ENCODE measurements at places on chromosomes 7 and 10. TPM values are rescaled to one million over a fixed set of nuclear protein-coding genes. Genes with fewer than 3 reads are reported as not detected.

- H3K27ac ChIP-seq, result no peak overlapping the region
- no peaks in the 10 kb centered on the region for H3K4me1 ChIP-seq
- no peaks in the 10 kb centered on the region for H3K36me3 ChIP-seq
- H3K4me3 ChIP-seq, result no peak overlapping the region
- no peaks in the 10 kb centered on the region for H3K27me3 ChIP-seq
These were observed 533.8 kb upstream of the DPP6 start for GRCh38 chr7:153518201-153518984.

GRCh38 chr10:31426401-31426800, 107.4 kb downstream of the ZEB1 start:
- no peak overlapping the region for H3K27ac ChIP-seq
- no peak overlapping the region for H3K4me3 ChIP-seq
- no peak for DNase-seq
- H3K36me3 ChIP-seq, result peaks cover 29% of the 10 kb centered on the region
- H3K4me1 ChIP-seq, result peaks cover 17% of the 10 kb centered on the region

DNA sequence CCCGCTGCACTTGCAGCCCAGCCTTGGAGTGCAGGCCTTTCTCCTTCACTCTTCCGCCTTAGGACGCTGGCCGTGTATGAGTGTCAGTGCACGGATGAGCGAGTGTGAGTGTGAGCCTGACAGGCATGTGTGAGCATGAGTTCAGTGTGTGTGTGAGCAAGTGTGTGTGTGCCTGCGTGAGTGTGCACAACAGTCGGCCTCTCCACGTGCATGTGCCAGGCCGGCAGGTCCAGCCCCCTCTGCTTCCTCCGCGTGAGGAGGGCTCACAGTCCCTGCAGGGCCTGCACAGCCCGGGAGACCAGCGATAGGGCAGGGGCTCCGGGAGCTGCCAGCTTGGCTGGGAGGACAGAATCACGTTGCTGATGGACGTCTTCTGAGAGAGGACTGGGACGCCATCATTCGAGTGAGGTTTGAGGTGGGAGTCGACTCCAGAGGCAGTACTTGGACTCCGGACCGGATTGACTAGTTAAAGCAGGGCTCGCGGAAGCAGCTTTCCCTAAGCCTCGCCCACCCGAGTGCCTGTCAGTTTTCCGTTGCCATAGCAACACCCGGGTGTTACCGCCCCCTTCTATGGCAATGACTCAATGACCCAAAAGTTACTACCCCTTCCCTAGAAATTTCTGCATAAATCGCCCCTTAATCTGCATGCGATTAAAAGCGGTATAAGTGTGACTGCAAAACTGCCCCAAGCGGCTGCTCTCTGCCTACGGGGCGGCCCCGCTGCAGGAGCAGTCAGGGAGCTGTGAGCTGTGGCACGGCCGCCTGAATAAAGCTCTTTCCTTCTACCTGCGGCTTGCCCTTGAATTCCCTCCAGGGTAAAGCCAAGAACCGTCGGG, 19.6 kb upstream of the CFAP46 start:
- H3K4me1 ChIP-seq, result peaks cover 17% of the 10 kb centered on the region
- H3K36me3 ChIP-seq, result no peaks in the 10 kb centered on the region
- peak overlapping the region; percentile 74 for H3K27ac ChIP-seq

- H3K4me1 ChIP-seq, result no peaks in the 10 kb centered on the region
- no peak overlapping the region for H3K4me3 ChIP-seq
- no peaks in the 10 kb centered on the region for H3K36me3 ChIP-seq
- DNase-seq, result no peak
- H3K27me3 ChIP-seq, result no peaks in the 10 kb centered on the region
- H3K27ac ChIP-seq, result no peak overlapping the region
These were observed 94.1 kb downstream of the NRG3 start for GRCh38 chr10:81969136-81969535.

Gene NFKB2
- total RNA-seq, result 300 TPM

GRCh38 chr7:39645482-39646407, 22.4 kb downstream of the RALA start:
- peaks cover 13% of the 10 kb centered on the region for H3K36me3 ChIP-seq
- DNase-seq, result no peak
- H3K4me1 ChIP-seq, result peaks cover 8% of the 10 kb centered on the region
- no peak overlapping the region for H3K27ac ChIP-seq
- H3K4me3 ChIP-seq, result no peak overlapping the region

DNA sequence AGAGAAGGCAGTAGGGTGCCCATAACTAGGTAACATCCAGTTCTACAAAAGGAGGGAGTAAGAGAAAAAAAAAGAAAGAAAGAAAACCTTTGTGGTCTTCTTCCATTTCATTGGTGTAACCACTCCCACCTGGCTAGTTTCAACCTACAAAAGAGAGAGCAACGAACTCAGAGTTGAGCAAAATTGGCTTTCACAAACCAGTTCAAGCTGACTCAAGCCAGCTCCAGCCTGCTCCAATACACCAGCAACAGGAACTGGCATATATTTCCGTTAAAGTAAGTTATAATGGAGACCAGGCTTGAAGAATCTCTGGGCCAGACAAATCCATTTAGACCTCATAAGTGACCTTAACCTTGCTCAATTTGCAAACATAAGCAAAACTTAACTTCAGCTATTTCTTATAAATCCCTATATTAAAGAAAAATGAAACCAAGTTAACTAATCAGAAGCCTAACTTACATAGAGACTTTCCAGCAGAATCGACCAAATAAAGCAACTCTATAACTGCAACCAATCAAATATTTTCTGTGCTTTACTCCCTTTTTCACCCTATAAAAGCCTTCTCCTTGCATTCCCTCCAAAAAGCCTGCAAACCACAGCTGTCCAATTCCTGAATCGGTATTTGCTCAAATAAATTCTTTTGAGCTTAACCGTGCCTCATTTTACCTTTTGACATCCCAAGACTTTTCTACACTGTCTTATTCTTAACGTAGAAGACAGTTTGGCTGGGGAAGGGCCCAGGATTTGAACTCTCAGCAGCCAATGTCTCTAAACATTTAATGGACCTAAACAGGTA, 10.1 kb downstream of the ANKRD22 start:
- H3K36me3 ChIP-seq, result no peaks in the 10 kb centered on the region
- H3K27me3 ChIP-seq, result peaks cover 18% of the 10 kb centered on the region
- H3K4me3 ChIP-seq, result no peak overlapping the region
- H3K4me1 ChIP-seq, result peaks cover 13% of the 10 kb centered on the region

- H3K4me3 ChIP-seq, result no peak overlapping the region
- DNase-seq, result no peak
- H3K4me1 ChIP-seq, result peaks cover 77% of the 10 kb centered on the region
- no peaks in the 10 kb centered on the region for H3K27me3 ChIP-seq
- no peak overlapping the region for H3K27ac ChIP-seq
These were observed 53.1 kb downstream of the OSBPL3 start for GRCh38 chr7:24926623-24927524.

GRCh38 chr7:131623154-131623553, 66.7 kb upstream of the PODXL start:
- no peak for DNase-seq
- no peaks in the 10 kb centered on the region for H3K36me3 ChIP-seq

DNA sequence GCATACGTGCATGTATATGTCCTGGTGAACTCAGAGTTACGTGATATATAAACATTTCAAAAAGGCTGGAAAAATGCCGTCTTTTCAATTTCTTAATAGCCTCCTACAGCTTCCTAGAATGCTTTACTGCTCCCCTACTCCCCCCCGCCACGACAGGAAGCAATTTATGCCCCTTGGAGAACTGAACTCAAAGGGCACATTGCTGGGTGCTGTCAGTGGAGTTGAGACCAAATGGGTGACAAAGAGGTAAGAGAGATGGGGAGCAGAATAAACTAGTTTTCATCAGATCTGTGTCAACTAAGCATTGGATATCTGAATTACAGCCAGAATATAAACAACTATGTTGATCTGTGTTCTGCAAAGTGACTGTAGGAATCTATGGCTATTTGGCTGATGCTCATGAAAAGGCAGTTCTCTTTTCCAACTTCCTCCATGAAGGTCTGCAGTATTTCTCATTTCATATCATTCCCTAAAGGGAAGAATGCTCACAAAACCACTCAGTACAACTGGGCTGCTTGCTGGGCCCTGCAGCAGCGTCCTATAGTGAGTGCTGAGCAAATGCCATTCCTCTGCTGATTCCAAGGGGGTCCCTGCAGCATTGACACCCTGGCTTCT, 171.3 kb upstream of the HPS1 start:
- H3K4me3 ChIP-seq, result no peak overlapping the region
- no peaks in the 10 kb centered on the region for H3K4me1 ChIP-seq
- DNase-seq, result no peak
- no peak overlapping the region for H3K27ac ChIP-seq
- no peaks in the 10 kb centered on the region for H3K36me3 ChIP-seq

Gene CPA4
- total RNA-seq, result not detected

- peak overlapping the region; percentile 60 for H3K4me3 ChIP-seq
- H3K4me1 ChIP-seq, result peaks cover 64% of the 10 kb centered on the region
- H3K36me3 ChIP-seq, result no peaks in the 10 kb centered on the region
- peak overlapping the region; percentile 87 for H3K27ac ChIP-seq
- no peaks in the 10 kb centered on the region for H3K27me3 ChIP-seq
These were observed 181.2 kb upstream of the ITGB1 start for GRCh38 chr10:33139181-33139646.

Gene RP9
- 23.2 TPM for total RNA-seq

GRCh38 chr10:94285271-94285670, 77.5 kb downstream of the NOC3L start:
- H3K27me3 ChIP-seq, result peaks cover 20% of the 10 kb centered on the region
- H3K4me1 ChIP-seq, result peaks cover 2% of the 10 kb centered on the region
- no peak for DNase-seq
- H3K36me3 ChIP-seq, result no peaks in the 10 kb centered on the region
- H3K27ac ChIP-seq, result no peak overlapping the region

DNA sequence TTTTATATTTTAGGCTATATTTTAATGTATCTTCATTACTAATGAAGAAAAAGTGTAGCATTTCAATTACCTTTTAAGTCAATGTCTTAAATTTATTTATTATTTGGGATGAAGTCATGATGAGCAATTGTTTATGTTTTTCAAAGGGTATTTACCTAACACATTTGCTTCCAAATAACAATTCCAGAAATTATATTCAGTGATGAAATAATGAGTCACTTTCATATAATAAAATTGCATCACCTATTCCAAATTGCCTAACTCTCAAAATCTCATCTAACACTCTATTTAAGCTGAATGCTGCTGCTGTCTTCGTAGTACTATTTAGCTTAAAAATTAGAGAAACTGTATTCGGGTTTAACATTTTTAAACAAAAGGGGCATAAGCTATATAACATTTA, 97.7 kb downstream of the PRKG1 start:
- no peak for DNase-seq
- H3K4me1 ChIP-seq, result no peaks in the 10 kb centered on the region
- H3K27ac ChIP-seq, result no peak overlapping the region
- no peaks in the 10 kb centered on the region for H3K27me3 ChIP-seq
- no peaks in the 10 kb centered on the region for H3K36me3 ChIP-seq

GRCh38 chr7:2231992-2232765, 566 bp downstream of the MAD1L1 start:
- peak overlapping the region; percentile 77 for H3K27ac ChIP-seq
- H3K36me3 ChIP-seq, result peaks cover 25% of the 10 kb centered on the region
- peak overlapping the region; percentile 88 for H3K4me3 ChIP-seq
- H3K4me1 ChIP-seq, result peaks cover 20% of the 10 kb centered on the region
- no peaks in the 10 kb centered on the region for H3K27me3 ChIP-seq

- peaks cover 65% of the 10 kb centered on the region for H3K27me3 ChIP-seq
- no peak overlapping the region for H3K27ac ChIP-seq
- peaks cover 15% of the 10 kb centered on the region for H3K4me1 ChIP-seq
- H3K4me3 ChIP-seq, result peak overlapping the region; percentile 82
These were observed 557 bp downstream of the CYTH3 start for GRCh38 chr7:6271694-6272440.

- no peak overlapping the region for H3K27ac ChIP-seq
- H3K4me3 ChIP-seq, result no peak overlapping the region
- peaks cover 3% of the 10 kb centered on the region for H3K4me1 ChIP-seq
- no peaks in the 10 kb centered on the region for H3K36me3 ChIP-seq
These were observed 35.5 kb upstream of the WAPL start for GRCh38 chr10:86556933-86557649.

Measured in activated CD4-positive, alpha-beta T cell treated with anti-CD3 and anti-CD28 coated beads, Interleukin-2, amount 10 ng/mL, durations not matched to agents 24 days and 14 days (primary cell).